Kasumi-1 (cell line): ENCODE measurements at places on chromosomes 3 and 15.
A peak's percentile ranks its signal among the peaks of the same experiment; 100 is the strongest.

GRCh38 chr15:64698823-64699222 lies 76.6 kb downstream of the RBPMS2 start:
- no peak for DNase-seq

- no peak for DNase-seq
Observed at GRCh38 chr3:43031889-43032545, 52.9 kb downstream of the GASK1A start.

DNA sequence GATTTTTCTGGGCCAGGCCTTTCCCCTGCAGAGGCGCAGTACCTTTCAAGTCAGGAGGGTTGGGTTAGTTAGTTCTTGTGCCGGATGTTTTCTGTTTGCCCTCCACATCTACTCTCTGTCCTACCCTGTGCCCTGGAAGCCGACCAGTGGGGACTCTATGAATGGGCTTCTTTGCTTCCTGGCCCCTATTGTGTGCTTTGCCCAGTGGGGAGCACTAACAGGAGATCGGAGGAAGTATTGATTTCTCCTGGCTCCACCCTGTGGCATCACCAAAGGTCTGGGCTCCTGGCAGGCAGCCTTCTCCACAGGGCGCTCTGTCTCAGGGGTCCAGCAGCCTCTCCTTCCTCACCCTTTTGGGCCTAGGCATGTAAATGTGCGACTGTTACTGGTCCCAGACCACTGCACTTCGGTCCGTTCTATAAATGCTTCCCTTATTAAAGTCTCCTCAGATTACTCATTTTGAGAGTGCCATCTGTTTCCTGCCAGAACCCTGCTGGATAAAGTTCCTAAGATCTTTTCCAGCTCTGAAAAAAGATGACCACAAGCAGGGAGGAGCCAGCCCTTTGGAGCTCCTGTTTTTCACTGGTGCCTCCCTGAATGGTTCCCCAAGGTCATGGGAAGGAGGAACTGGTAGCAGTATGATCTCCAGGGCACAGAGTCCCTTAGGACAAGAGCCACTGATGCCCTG lies 44.5 kb downstream of the CTDSPL start:
- peak; percentile 82 for DNase-seq

GRCh38 chr15:42082141-42082540 lies 12.2 kb downstream of the PLA2G4D start:
- no peak for DNase-seq

GRCh38 chr15:84905016-84905916 lies 20.8 kb downstream of the SLC28A1 start:
- DNase-seq: no peak

DNA sequence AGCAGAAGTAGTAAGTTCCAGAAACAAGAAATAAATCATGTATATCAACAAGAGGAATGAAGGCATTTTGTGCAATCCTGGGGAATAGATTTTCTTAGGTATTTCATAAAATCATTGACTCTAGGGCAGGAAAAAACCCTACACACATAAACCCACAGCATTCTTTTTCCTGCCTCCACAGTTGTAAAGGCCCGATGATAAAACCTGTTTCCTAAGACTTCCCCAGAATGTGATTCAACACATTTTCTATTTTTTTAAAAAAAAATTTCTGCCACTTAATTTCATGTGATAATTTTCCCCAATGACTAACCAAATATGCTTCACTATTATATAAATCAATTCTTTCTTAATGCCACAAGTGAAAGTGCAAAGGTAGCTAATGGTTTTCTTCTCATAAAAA lies 407.0 kb downstream of the FHIT start:
- DNase-seq: no peak
